ENCODE measurements at places on chromosomes 7 and 10.

- peak; percentile 43 for DNase-seq
Measured at GRCh38 chr7:91618776-91619765, 261.4 kb downstream of the MTERF1 start.

GRCh38 chr7:135929722-135930141 is 47.4 kb downstream of the MTPN start:
- no peak for DNase-seq

- DNase-seq: no peak
Measured at GRCh38 chr7:74380720-74381119, 73.0 kb upstream of the GTF2IRD1 start.

DNA sequence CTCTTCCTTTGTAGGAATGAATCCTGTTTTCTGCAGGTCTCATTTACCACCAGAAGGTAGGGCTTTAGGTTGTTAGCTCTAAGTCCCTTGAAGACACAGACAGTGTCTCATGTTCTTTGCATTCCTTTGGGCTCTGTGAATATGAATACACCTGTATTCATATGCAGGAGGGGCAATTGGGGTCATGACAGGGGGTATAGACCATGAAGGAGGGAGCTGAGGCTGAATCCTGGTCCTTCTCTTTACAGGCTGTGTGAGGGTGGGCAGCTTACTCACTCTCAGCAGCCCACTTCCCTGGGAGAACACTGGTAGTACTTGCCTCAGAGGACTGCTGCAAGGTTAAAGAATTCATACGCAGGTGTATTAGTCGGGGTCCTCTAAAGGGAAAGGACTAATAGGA is 267.2 kb upstream of the MGMT start:
- DNase-seq: no peak

- DNase-seq: peak; percentile 99
Measured at GRCh38 chr7:32586291-32587221, 91.3 kb downstream of the AVL9 start.
